Fibroblast of skin of back (primary cell): ENCODE measurements at places on chromosomes 1 and 21.
A peak's percentile ranks its signal among the peaks of the same experiment; 100 is the strongest.

DNA sequence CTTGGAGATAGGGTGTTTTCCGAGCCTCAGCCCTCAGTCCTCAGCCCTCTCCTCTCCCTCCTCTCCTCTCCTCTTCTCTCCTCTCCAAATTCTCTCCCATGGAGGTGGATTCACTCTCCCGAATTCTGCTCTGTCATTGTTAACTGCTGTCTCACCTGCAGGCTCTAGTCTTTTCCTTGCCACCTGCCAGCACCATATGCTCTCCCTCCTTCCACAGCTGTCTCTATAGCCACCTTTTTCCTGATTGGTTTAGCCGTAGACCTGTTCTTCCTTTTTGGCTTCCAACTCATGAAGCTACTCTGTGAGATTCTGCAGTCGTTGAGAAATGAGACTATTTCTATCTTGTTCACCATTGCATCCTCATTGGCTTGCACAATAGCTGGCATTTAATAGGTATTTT is 19.7 kb downstream of the COG2 start:
- no peak for DNase-seq

DNA sequence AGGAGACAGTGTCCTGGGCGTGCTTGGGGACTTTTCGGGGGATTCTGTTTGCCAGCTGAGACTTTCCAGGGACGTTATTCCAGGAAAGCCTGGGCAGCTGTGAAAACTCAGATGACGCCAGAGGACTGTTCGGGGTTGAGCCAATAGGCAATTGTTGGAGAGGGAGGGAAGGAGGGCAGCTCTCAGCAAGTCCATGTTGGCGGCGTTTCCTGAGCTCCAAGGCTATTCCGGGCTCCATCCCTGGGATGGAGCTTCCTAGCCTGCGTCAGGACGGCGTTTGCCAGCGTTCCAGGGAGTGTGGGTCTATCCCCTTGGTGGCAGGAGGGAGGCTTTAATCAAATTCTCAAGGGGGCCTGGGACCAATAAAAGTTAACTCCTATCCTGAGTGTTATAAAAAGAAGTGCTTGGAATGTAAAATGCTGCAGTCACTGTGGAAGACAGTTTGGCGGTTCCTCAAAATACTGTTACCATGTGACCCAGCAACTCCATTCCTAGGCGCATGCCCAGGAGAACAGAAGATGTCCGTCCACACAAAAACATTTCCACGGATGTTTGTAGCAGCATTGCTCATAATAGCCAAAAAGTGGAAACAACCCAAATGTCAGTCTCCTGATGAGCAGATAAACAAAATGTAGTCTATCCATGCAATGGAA is 15.2 kb downstream of the SLC27A3 start:
- DNase-seq = peak; percentile 68

DNA sequence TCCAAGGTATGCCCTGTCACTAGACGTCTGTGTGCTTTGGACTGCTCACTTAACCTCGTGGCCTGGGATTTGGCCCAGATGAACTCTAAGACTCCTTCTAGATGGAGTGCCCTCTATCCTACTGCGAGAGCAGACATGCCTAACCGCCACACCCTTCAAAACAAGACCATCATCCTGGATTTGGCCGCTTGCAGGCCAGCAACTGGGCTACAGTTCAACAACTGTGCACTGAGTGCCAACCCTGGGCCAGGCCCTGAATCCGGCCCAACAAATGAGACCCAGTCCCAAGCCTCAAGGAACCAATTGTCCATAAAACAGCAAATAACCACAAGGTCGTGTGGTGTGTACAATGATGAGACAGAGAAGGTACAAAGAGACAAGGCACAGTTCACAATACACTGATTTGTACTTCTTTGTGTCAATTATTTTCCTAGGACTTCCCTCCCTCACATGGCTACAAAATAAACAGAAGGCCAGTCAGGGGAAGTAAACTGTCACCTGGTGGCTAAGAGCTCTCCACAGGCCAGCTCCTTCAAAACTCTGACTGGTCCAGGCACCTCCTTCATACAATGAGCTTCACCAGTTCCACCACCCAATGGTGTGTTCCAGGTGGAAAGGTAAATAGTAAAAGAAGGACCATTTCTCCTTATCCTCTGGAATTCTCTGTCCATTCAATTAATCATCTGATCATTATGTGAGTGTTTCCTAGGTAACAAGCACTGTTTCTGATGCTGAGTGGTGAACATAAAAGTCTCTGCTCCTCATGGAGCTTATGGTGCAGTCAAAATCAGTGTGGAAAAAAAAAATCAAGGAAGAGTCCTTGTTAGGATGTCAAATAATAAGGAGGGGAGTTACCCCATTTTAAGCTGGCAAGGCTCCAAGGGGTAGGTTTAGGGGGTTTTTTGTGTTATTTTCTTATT is 60.4 kb downstream of the CAPZB start:
- no peak for DNase-seq

- DNase-seq = no peak
Measured at GRCh38 chr1:50610563-50610962, 187.3 kb upstream of the DMRTA2 start.

GRCh38 chr1:85144351-85144750 is 56.5 kb downstream of the SYDE2 start:
- no peak for DNase-seq

GRCh38 chr1:220426989-220427388 is 100.9 kb upstream of the MARK1 start:
- DNase-seq = no peak

- DNase-seq = no peak
Measured at GRCh38 chr1:15717418-15718125, 18.5 kb upstream of the SLC25A34 start.

DNA sequence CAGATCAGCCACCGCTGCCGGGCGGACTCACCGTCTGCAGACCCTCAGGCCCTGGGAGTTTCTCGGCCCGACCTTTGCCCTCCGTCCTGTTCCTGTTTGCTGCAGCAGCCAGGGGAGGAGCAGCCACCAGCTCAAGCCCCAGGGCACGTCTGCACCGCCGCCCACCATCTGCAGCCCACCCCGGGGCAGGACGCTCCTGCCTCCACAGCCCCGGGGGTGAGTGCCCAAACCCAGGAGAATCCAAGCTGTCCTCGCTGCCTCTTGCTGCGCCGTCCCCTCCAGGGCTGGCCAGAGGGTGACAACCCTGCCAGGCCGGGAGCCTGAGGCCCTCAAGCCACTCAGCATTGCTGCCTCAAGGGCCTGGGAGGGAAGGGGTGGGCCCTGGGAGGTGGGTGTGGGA is 1.2 kb upstream of the SLC25A34 start:
- DNase-seq = no peak

- DNase-seq = peak; percentile 90
Measured at GRCh38 chr21:32889596-32889995, 118.0 kb upstream of the PAXBP1 start.

- no peak for DNase-seq
Measured at GRCh38 chr1:98975113-98975512, 29.5 kb downstream of the PLPPR5 start.

DNA sequence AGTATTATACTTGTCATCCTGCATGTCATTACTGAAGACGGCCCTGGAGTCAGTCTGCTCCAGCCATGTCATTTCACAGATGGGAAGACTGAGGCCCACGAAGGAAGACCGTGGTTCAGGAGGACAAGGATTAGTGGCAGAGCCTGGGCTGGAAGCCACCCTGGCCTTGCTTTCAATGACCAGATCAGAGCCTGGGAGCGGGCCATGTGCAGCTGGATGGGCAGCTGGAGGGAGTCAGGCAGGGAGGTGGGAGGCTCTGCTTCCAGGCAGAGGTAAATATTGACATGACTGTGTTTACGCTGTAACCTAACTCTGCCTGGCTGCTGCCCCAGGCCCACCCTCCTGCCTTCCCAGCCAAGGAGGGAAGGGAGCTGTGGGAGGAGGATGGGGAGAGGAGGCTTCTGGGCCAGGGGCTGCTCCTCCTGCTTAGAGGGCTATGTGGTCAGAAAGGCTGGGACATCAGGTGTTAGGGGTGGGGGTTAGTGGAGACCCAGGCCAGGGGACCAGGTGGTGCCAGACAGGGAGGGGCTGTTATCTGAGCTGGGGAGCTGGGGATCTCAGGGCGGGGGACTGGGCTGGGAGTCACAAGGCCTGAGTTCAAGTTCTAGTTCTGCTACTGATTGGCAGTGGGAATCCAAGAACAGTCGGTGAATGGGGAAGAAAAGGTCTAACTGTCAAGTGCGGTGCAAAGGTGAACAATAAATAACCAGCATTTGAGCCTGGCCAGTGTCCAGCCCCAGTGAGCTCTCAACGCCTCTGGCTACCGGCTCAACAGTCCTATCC is 48.5 kb upstream of the ECE1 start:
- no peak for DNase-seq

DNA sequence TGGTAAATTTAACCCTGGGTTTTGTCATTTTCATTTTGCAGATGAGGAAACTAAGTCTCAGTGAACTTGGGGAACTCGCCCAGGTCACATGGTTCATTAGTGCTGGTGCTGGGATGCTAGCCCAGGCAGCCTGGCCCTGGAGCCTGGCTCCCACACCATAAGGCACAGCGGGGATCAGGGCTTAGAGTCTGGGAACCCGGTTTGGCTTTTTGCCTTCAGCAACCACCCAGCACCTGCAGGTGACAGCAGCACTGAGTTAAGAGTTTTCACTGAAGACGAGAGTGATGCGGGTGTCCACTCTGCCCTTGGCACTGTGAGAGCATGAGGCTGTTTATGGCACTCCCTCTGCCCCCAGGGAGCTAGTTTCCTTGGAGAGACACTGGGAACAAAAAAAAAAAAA is 18.4 kb upstream of the CD101 start:
- no peak for DNase-seq

- peak; percentile 5 for DNase-seq
Measured at GRCh38 chr1:191255354-191256054, 777.8 kb upstream of the BRINP3 start.

DNA sequence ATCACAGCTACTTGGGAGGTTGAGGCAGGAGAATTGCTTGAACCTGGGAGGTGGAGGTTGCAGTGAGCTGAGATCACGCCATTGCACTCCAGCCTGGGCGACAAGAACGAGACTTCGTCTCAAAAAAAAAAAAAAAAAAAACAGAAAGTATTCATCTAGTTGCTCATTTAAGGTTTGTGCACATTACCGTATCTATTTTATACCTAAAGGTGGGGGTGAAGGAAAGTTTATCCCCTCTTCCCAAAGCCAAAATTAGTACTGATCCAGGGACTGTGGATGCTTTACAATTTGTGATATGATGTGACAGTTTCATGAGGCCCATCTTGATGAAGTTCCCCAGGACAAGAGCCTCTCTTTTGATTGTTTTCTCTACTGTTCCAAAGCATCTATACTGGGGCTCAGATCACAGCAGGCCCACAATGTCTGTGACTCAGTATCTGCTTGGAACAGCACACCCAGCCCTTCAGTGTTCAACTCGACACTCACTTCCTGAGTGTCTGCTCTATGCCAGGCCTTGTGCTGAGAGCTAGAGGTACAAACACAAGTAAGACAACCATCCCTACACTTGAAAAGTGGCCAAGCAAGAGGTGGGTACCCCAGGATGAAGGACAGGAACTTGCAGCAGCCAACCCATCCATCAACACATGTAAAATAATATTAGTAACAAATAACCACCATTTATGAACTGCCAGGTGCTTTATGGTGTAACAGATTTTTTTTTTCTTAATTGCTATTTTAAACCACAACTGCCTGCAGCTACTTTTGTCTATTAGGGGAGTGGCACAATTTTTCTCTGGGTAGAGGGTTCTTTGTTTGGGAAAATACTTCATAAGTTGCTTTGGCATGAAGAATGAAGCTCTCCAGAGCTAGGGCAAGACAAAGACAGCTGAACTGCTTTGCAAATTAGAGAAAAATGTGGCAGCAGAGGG is 29.0 kb upstream of the KHDRBS1 start:
- peak; percentile 65 for DNase-seq

- DNase-seq = no peak
Measured at GRCh38 chr1:232438476-232438875, 191.5 kb downstream of the SIPA1L2 start.

DNA sequence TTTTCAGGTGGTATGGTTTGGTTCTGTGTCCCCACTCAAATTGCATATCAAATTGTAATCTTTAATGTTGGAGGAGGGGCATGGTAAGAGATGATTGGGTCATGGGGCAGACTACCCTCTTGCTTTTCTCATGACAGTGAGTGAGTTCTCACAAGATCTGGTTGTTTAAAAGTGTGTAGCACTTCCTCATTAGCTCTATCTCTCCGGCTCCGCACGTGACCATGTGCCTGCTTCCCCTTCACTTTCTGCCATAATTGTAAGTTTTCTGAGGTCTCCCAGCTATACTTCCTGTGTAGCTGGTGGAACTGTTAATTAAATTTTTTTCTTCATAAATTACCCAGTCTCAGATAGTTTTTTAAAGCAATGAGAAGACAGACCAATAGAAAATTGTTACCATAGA is 843.2 kb downstream of the AMY1C start:
- DNase-seq = no peak

DNA sequence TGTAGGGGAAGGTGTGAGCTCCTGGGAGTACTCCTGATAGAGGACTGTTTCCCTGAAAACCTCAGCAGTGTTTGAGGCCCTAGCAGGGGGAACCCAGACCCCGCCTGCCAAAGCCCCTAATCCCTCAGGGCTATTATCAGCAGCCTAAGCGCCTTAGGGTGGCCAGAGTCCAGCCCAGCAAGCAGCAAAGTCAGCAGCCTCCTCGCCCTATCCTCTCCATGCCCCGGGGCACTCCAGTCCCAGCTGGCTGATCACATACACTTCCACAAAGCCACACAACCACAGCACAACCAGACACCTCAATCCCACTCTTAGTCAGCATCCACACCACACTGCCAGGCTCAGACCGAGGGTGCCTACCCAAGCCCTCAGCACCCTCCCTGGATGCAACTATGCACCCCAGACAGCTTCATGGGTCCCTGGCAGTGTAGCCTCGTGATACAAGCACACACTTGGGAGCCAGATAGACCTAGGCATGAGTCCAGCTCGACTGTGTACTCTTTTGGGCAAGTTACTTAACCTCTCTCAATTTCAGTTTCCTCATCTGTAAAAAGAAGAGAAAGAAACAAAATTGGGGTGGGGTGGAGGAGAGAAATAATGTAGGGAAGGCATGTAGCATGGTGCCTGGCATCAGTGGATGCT is 7.1 kb downstream of the IGSF9 start:
- DNase-seq = no peak

- DNase-seq = no peak
Measured at GRCh38 chr1:3482378-3482849, 27.9 kb downstream of the ARHGEF16 start.

- peak; percentile 32 for DNase-seq
Measured at GRCh38 chr1:67675800-67676199, 9.2 kb upstream of the GADD45A start.
